Right ventricle myocardium superior (tissue), 1 donor: ENCODE measurements at places on chromosomes 11 and 22. TPM values are rescaled to one million over a fixed set of nuclear protein-coding genes. Genes with fewer than 3 reads are reported as not detected.

- no peak for DNase-seq
Measured at GRCh38 chr11:64013141-64013896, 22.4 kb upstream of the FLRT1 start.

DNA sequence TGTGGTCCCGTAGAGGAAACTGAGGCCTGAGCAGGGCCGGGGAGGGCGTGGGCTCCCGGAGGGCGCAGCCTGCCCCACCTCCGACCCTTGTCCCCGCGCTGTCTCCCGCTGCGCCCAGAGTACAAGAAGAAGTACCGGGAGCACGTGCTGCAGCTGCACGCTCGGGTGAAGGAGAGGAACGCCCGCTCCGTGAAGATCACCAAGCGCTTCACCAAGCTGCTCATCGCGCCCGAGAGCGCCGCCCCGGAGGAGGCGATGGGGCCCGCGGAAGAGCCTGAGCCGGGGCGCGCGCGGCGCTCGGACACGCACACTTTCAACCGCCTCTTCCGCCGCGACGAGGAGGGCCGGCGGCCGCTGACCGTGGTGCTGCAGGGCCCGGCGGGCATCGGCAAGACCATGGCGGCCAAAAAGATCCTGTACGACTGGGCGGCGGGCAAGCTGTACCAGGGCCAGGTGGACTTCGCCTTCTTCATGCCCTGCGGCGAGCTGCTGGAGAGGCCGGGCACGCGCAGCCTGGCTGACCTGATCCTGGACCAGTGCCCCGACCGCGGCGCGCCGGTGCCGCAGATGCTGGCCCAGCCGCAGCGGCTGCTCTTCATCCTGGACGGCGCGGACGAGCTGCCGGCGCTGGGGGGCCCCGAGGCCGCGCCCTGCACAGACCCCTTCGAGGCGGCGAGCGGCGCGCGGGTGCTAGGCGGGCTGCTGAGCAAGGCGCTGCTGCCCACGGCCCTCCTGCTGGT lies 1.9 kb downstream of the NLRP6 start:
- peak; percentile 62 for DNase-seq

The OR52E8 gene
- total RNA-seq, result not detected

The SUN2 gene
- 117 TPM for total RNA-seq
